K562 (cell line): ENCODE measurements at places on chromosomes 16 and 17. TPM values are rescaled to one million over a fixed set of nuclear protein-coding genes. Genes with fewer than 3 reads are reported as not detected.

- no peak for DNase-seq
- no peaks in the 10 kb centered on the region for H3K4me1 ChIP-seq
- H3K36me3 ChIP-seq: peaks cover 37% of the 10 kb centered on the region
- H3K27ac ChIP-seq: no peak overlapping the region
- H3K4me3 ChIP-seq: no peak overlapping the region
- no peaks in the 10 kb centered on the region for H3K27me3 ChIP-seq
Measured at GRCh38 chr16:47477679-47478078, 16.5 kb downstream of the PHKB start.

DNA sequence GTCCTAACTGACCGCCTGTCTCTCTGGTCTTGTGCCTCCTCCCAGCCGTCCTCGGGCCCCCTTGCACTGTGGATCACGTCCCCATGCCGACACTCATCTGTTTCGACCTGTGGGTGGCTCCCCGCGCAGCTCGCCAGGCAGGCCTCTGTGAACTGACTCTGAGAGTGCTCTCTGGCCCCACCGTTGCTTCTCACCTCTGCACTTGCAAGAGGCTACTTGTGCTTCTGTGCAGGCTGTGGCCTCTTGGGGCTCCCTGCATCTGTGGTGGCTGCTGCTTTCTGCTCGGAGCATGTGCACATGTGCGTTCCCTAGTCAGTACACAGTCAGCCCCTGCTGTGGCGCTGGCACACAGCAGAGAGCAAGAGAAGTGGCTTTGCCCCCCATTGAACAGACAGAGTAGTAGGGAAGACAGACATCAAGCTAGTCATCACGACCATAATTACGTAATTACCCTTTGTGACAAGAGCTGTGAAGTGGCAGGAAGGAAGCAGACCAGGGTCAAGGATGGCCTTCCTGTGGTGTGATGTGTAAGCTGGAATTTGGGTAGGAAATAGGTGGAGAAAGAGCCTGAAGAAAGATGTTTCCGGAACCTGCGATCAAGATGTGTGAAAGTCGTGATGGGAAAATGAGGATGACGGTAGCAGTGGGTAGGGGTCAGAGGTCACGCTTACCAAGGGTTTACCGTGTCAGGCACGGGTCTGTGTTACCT, 256.0 kb upstream of the CACNG5 start:
- no peaks in the 10 kb centered on the region for H3K36me3 ChIP-seq
- H3K4me1 ChIP-seq: no peaks in the 10 kb centered on the region
- no peak overlapping the region for H3K4me3 ChIP-seq

DNA sequence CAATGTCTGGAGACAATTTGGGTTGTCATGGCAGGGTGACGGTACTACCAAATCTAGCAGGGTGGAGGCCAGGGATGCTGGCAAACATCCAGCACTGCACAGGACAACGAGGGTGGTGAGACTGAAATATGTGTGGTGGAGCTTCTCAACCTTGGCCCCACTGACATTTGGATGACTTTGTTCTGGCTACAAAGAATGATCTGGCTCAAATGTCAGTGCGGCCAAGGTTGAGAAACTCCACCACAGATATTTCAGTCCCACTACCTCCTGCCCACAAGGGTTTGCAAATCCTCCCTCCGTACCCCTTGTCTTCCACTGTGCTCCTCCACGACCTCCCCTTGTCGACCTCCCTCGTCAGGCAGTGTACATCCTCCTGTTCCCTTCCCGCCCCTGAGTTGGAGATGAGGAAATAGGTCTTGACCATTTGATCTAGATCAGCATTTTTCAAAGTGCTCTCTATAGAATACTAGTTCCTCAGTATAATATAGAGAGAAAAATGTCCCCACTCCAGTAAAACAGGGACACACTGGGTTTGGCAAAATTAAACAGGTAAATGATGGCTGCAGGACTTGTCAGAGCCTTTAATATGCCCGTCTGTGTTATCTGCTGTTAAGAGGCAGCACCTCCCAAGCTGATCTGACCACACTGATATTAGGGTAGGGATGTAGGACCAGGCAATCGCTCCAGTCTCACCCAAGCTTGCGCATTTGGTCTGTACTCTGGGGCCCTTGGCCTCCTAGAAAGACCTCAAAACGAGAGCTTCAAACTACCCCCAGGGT, 6.8 kb downstream of the OSGIN1 start:
- H3K27ac ChIP-seq: no peak overlapping the region
- peaks cover 31% of the 10 kb centered on the region for H3K4me1 ChIP-seq
- H3K36me3 ChIP-seq: peaks cover 5% of the 10 kb centered on the region; the same call in 1 of the 3 replicates
- H3K4me3 ChIP-seq: no peak overlapping the region
- no peak for DNase-seq
- H3K27me3 ChIP-seq: no peaks in the 10 kb centered on the region

DNA sequence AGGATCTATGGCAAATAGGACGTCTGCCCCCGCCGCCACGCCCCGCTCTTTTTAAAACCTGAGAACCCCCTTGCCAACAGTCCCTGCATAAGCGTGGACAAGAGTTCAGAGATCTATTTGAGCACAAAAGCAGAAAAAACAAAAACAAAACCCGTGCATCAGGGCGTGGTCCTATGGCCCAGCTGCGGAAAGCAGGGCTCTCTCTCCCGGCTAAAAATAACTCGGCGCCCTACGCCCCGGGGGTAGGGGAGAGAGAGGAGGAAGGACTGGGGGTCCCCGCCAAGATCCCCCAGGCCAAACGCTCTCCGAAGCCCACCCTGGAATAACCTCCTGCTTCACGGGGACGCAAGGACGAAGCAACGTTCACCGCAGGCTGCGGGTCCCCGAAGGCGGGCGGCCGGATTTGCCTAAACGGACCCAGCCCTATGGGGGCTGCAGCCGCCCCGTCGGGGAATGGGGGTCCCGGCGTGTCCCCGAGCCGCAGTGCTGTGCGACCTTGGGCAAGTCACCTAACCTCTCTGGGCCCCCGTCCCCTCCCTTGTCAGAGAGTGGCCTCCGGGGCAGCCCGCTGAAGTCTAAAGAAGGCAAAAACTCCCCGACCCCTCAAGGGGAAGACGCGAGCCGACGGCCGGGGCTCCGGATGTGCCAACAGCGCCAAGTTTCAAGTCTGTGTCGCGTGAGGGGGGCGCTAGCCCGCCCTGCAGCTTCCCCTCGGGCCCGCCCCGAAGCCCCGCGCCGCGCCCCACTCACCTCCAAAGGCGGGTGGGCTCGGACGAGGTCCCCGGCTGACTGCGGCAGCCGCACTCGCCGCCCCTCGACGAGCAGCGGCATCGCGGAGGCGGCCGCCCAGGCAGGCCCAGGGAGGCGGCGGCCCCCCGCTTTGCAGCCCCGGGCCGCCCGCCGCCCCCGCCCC, 477 bp downstream of the NTAN1 start:
- peak; percentile 26 for DNase-seq
- peak overlapping the region; percentile 65; the same call in 2 of the 3 replicates for H3K27ac ChIP-seq

DNA sequence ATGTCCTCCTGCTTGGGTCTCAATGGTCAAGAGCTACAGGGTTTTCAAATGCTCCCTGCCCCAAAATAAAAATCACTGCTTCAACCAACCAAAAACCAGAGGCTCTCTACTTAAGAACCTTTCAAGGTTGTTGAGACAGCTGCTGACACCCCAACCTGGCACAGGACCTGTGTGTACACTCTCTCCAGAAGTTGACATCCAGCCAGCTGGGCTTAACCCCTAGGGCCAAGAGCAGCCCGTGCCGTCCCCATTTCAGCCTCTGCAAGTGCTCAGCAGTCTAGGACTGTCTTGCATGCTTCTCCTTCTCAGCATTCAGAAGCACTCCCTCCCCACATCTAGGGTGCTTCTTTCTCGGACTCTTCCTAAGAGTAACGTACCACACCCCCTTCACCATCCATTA, 59.0 kb upstream of the TRAP1 start:
- peaks cover 3% of the 10 kb centered on the region; the same call in 1 of the 3 replicates for H3K4me1 ChIP-seq
- peaks cover 72% of the 10 kb centered on the region for H3K36me3 ChIP-seq
- no peak for DNase-seq

- DNase-seq: no peak
- no peaks in the 10 kb centered on the region for H3K27me3 ChIP-seq
Measured at GRCh38 chr17:58004060-58004459, 3.0 kb downstream of the SRSF1 start.

DNA sequence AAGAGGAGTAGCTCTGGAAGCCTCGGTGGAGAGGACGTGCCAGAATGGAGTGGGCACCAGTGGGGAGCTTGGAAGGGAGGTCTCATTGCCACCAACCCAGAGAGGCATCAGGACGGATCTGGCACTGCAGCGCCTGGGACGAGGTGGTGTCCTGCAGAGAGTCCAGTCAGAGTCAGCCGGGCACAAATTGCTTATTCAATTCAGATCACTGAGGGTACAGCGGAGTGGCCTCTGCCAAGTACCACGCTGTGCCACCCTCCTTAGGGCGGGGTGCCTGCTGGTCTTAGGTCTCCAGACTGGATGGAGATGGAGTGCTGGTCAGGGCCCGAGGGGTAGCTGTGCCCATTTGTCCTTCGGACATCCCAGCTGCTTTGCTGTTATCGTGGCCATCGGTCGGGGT, 18.9 kb upstream of the SPPL2C start:
- DNase-seq: no peak
- no peaks in the 10 kb centered on the region for H3K36me3 ChIP-seq
- H3K4me1 ChIP-seq: no peaks in the 10 kb centered on the region; the same call in 1 of the 2 replicates
- no peak overlapping the region for H3K27ac ChIP-seq
- peaks cover 81% of the 10 kb centered on the region for H3K27me3 ChIP-seq

RARA gene
- polyA plus RNA-seq: 12.2 and 13.0 TPM in 2 replicates

RNF227 gene
- polyA plus RNA-seq: 4.7 and 6.7 TPM in 2 replicates
